Activated CD4-positive, alpha-beta memory T cell treated with anti-CD3 and anti-CD28 coated beads for 36 hours (primary cell): ENCODE measurements at places on chromosomes 3 and 15. TPM values are rescaled to one million over a fixed set of nuclear protein-coding genes. Genes with fewer than 3 reads are reported as not detected.

GRCh38 chr15:63362196-63362595 is 19.4 kb downstream of the CA12 start:
- H3K27ac ChIP-seq = no peak overlapping the region
- no peaks in the 10 kb centered on the region for H3K36me3 ChIP-seq
- H3K4me3 ChIP-seq = no peak overlapping the region
- DNase-seq = no peak

- no peak overlapping the region for H3K27ac ChIP-seq
- peaks cover 17% of the 10 kb centered on the region for H3K27me3 ChIP-seq
- no peaks in the 10 kb centered on the region for H3K4me1 ChIP-seq
- no peaks in the 10 kb centered on the region for H3K36me3 ChIP-seq
- no peak for DNase-seq
- no peak overlapping the region for H3K4me3 ChIP-seq
Observed at GRCh38 chr3:43865351-43865750, 174.6 kb downstream of the ABHD5 start.

DNA sequence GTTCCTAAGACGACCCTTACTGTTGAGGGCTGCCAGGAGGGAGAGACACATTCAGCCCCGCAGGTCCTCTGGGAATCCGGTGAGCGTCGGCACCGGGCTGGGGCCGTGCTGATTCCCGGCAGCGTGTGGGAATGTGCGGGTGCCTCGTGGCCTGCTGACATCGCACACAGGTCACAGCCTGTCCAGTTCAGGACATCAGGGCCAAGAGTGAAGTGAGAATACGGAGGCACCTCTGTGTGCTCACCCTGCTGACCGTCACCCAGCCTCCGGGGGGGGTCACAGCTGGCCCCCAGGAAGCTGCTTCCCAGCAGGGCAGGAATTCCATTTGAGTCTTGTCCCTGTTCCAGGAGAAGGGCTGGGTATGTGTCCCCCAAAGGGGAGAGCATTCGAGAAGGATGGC is 53.6 kb downstream of the PGPEP1L start:
- H3K4me3 ChIP-seq = no peak overlapping the region
- peaks cover 12% of the 10 kb centered on the region for H3K36me3 ChIP-seq
- H3K27ac ChIP-seq = no peak overlapping the region
- peaks cover 18% of the 10 kb centered on the region for H3K4me1 ChIP-seq

Gene FAM107A
- not detected for total RNA-seq
